Hypothalamus (tissue), 51 donors: ENCODE measurements at places on chromosomes 2 and 18.

- DNase-seq = no peak
Observed at GRCh38 chr2:232898592-232899543, 28.8 kb downstream of the SNORC start.

- DNase-seq = no peak
Observed at GRCh38 chr2:212905640-212906201, 245.7 kb downstream of the IKZF2 start.

GRCh38 chr2:7826656-7827055 lies 855.2 kb upstream of the ID2 start:
- DNase-seq = no peak

GRCh38 chr2:17713291-17713690 lies 40.3 kb downstream of the SMC6 start:
- no peak for DNase-seq

DNA sequence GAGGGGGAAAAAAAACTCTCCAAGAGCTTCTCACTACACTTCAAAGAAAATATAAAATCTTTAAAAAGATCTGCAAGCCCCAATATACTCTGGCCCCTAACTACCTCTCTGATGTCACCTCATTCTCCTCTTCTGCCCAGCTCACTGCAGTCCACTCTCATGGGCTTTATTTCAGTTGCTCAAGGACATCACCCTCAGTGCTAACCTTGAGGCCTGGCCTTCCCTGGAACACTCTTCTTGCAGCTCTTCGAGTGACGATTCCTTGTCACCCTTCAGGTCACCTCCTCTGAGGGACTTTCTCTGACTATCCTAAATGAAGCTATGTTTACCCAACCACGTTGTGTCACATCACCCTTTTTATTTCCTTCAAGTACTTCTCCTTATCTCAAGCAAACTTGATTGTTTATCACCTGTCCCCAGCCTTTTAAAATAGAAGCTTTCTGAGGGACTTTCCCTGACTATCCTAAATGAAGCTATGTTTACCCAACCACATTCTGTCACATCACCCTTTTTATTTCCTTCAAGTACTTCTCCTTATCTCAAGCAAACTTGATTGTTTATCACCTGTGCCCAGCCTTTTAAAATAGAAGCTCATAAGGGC lies 10.4 kb downstream of the RTTN start:
- no peak for DNase-seq

DNA sequence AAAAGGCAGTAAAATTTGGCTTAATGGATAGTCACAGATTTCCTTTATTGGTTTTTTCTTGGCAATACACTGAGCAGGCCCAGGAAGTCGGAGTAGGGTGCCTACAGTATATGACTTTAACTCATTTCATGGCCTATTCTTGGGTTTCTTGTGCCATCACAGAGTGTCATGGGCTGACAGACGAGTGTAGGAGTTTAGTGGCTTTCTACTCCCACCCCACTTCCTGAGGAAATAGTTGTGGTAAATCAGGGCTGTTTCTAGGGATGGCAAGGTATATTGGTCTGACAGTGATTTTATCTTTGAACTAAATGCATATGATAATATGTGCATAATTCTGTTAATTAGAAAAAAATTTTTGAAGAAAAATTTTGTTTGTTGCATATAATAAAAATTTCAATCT lies 100.1 kb downstream of the PLCL1 start:
- DNase-seq = no peak

DNA sequence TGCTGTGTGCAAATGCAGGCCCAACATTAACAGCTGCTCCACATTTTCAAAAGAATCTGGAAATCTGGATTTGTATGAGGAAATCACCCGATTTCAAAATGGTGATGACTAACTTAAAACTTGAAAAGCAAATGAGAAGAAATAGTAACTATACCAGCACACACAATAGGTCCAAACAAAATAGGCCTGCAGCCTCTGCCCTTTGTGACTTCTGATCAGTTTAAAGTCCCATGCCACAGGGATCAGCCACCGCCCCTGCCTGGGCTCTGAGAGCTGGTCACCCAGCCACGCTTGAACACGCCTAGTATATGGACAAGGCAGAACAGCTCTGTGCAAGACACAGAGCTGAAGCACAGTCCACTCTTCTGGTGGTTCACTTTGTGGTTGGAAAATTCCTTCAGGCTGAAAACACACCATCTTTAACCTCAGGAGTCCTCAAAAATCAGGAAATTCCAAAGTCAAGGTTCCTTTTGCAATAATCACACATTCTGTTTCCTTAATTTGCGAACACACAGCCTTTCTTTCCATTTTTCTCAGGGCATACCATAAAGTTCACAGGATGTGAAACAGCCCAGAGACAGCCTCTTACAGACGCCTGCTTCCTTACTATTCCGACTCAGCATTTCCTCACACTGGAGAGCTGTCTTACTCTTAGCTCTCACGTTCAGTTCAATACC lies 150.1 kb upstream of the RIOK3 start:
- no peak for DNase-seq

GRCh38 chr2:72919414-72920317 lies 2.3 kb downstream of the EMX1 start:
- DNase-seq = no peak

DNA sequence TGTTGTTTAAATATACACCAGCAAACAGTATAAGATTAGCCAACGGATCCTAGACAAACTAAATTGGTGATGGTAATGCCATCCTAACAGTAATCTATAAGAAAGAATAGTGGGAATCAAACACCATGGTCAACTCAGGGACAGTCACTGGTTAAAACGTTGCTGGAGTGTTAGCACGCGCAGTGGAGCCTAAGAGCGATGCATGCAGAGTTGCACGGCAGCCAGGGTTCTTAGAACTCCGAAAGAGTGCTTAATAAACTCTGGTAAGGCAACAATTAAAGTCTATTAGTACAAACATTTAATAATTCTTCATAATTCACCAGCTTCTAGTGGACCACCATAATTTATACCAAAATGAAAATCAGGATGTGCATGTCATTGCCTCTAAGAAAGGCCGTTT lies 22.2 kb downstream of the LANCL1 start:
- DNase-seq = no peak

DNA sequence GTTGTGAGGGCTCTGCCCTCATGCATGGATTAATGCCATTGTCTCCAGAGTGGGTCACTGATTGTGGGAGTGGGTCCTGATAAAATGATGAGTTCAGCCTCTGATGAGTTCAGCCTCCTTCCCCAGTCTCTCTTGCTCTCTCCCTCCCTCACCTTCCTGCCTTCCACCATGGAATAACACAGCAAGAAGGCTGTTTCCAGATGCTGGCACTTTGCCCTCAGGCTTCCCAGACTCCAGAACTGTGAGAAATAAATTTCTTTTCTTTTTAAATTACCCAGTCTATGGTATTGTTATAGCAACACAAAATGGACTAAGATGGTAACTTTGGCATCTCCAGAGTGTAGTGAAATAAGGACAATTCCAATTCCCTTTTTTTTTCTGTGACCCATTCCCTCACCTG lies 47.1 kb upstream of the MAP4K3 start:
- DNase-seq = no peak

- DNase-seq = no peak
Observed at GRCh38 chr2:25421820-25422411, 80.2 kb upstream of the DNMT3A start.

DNA sequence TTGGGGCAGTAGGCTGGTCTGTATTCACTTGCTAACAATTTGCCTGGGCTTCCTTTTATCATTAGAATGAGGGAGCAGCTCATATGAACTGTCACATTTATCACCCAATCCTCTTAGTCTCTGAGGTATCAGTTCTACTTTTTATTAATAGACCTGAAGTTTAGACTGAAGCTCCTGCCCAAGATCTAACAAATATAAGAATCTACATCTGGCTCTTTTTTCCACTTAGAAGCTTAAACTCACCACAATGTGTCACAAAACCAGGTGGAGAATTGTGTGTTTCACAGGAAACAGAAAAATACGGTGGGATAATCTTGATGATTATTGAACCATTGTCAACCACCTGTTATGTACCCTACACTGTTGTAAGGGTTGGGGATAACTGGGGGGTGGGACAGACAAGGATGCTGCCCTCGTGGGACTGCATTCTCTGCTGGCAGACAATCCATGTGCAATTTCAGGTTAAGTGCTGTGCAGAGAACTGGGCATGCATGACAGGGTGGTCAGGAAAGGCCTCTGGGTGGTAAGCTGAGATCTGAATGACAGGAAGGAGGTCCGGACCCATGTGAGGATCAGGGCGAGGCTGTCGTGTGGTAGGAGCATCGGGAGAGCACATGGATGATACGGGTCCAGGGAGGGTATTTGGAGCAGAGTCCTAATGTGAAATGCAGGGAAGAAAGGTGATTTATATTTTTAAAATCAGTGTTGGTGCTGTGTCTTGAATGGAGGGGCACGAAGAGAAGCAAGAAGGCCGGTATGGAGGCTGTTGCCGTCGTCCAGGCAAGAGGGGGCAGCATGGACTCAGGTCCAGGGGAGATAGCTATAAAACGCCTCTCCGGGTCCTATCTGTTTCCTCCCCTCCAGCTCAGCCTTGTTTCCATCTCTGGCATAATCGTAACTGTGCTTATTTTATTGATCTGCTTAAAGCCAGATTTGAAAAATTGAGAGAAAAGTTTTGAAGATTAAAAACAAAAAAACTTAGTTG lies 17.6 kb downstream of the MYL12B start:
- DNase-seq = no peak

DNA sequence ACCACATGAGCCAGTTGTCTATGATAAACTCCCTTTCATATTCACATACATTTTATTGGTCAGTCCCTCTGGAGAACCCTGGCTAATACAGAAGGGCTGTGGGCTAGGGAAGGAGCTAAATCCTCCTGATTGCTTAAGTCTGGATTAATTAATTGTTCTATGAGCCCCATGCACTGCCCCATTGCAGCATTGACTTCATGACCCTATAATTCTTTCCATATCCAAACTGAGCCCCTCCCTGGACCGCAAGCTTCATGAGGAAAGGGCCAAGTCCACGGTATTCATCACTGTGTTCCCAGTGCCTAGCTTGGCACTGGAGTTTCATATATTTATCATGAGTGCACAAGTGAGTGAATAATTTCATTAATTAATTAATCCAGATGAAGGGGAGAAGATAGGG lies 124.0 kb downstream of the MBD2 start:
- DNase-seq = no peak

- DNase-seq = no peak
Observed at GRCh38 chr2:67485431-67485830, 88.3 kb downstream of the ETAA1 start.

- no peak for DNase-seq
Observed at GRCh38 chr2:54586062-54586461, 129.9 kb downstream of the SPTBN1 start.

- no peak for DNase-seq
Observed at GRCh38 chr2:165662720-165663119, 131.3 kb downstream of the GALNT3 start.

- DNase-seq = no peak
Observed at GRCh38 chr18:24054130-24054529, 39.6 kb downstream of the TTC39C start.

DNA sequence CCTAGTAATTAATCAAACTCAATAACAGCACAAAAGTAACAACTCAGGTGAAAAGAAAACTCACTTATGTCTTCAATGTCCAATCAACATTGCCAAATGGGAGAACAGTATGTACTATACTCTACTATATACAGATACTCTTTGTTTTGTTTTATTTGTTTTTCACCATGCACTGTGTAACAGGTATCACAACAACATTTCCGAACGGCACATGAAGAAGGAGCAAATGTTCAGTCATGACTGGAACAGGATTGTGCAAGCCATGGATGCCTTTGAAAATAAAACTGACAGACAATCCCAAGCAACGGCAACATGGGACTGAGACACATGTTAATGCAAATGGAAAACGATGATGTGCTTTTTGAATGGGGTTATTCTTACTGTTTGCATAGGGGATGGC lies 334.9 kb upstream of the THUMPD2 start:
- no peak for DNase-seq

GRCh38 chr2:120787822-120788700 lies 52.4 kb downstream of the GLI2 start:
- DNase-seq = no peak

GRCh38 chr18:48293954-48294898 lies 115.0 kb downstream of the ZBTB7C start:
- no peak for DNase-seq
